ENCODE measurements at places on chromosomes 2 and 18.

- no peak for DNase-seq
Observed at GRCh38 chr2:10169581-10169980, 47.0 kb downstream of the RRM2 start.

- DNase-seq: no peak
Observed at GRCh38 chr2:168348076-168348475, 100.7 kb upstream of the STK39 start.

- DNase-seq: no peak
Observed at GRCh38 chr2:149259136-149259535, 71.3 kb upstream of the LYPD6 start.

GRCh38 chr2:142873831-142874287 is 3.6 kb upstream of the KYNU start:
- DNase-seq: no peak

GRCh38 chr2:226838722-226839121 is 2.9 kb downstream of the RHBDD1 start:
- DNase-seq: no peak

All from lower leg skin (tissue), 4 donors.